Stimulated activated CD8-positive, alpha-beta memory T cell treated with anti-CD3 and anti-CD28 coated beads, Interleukin-4, amount 100 ng/mL, for 4 hours (primary cell): ENCODE measurements at places on chromosomes 13 and 19.

DNA sequence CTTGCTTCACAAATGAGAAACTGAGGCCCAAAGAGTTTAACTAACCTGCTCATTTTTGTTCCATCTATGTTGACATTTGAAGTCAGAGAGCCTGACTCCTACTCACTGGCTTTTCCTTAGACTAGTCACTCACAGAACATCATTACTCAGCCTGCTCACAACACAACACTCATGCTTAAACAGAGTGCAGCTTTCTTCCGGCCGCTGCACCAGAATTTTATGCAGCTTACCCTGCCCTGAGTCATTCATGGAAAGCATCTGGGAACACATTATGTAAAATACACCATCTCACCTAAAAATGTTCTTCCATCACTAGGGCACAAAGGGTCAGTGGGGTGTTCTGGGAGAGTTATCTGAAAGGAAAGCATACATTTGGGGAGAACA lies 303.4 kb downstream of the SPRY2 start:
- DNase-seq = no peak

- DNase-seq = no peak
These were observed 174.1 kb upstream of the MYO16 start for GRCh38 chr13:108455320-108455719.

GRCh38 chr13:99033814-99034213 lies 56.0 kb upstream of the DOCK9 start:
- no peak for DNase-seq

DNA sequence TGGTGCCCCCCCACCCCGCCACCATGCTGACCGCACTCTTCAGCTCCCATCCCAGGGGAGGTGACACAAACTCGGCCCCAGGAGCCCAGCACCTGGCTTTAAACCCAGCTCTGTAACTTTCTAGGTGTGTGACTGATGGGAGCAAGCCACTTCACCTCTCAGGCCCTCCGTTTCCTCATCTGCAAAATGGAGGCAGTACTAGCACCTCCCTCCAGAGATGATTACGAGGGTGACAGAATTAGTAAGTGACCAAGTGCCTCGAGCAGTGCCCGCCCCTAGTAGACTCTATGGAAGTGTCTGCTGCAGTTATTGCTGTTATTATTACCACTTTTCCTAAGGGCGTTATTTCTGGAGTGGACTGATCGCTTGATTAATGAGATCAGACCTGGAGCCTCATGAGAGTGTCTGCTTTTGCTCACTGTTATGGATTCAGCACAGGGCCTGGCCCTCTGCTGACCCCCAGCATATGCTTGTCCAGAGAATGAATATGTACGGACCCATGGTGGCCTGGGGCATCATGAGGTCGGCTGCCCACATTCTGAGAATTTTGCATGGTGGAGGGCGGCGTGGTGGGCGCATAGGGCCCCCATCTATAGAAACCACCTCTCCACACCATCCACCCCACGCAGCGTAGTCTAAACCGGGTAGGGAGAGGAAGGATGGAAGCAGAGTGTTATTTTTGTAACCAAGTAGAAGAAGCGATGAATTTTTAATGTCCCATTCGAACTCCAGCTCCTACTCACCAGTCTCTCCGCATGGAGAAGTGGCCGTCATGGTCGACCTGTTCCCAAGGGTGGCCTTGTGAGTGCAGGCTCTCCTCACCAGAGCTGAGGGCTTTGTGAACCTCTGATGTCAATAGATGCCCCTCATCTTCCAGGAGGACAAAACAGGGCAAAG lies 48.2 kb downstream of the CAPN12 start:
- no peak for DNase-seq

DNA sequence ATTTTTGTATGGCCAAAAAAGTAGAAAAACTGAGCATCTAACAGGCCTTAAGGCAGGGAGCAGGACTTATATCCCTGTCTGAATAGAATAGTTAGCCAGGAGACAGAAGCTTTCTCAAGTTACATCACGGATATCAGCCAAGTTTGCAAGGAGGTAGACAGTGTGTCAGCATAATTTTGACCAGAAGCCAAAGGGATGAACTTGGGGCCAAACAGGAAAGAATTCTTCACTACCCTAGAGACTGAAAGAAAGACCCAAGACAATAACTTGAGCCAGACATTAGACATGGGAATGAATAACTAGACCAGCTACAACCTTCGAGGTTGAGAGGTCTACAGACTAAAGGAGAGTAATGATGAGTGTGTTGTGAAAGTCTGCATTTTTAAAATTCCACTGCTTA lies 48.1 kb upstream of the PCDH9 start:
- DNase-seq = no peak

GRCh38 chr19:16258440-16258903 lies 60.8 kb downstream of the AP1M1 start:
- no peak for DNase-seq

GRCh38 chr19:13819238-13819637 lies 24.0 kb downstream of the ZSWIM4 start:
- DNase-seq = no peak

- no peak for DNase-seq
These were observed 224.4 kb downstream of the OXGR1 start for GRCh38 chr13:96769874-96770273.

DNA sequence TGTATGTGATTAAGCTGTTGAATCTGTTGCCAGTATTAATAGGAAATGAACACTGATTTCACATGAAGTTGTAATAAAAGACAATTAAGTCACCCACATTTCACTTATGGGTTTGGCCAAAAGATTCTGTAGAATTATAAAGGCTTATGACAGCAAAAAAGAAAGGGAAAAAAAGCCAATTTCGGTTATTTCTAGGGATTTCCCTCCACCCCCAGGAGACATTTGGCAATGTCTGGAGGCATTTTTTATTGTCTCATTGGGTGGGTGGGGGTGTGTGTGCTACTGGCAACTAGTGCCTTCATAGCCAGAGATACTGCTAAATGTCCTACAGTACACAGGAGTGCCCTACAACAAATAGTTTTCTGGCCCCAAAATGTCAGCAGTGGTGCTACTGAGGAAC lies 175.7 kb downstream of the LMO7 start:
- no peak for DNase-seq

DNA sequence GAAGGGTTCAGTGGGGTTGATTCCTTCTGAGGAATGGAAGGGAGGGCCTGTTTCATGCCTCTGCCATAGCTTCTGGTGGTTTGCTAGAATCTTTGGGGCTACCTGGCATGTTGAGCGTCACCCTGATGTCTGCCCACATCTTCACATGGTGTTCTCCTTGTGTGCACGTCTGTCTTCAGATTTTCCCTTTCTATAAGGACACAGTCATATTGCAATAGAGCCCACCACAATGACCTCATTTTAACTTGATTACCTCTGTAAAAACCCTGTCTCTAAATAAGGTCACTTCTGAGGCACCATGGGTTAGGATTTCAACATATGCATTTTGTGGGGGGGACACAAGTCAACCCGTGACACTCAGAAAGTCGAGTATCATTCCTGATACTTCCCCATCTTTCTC lies 257.9 kb downstream of the COG6 start:
- no peak for DNase-seq

DNA sequence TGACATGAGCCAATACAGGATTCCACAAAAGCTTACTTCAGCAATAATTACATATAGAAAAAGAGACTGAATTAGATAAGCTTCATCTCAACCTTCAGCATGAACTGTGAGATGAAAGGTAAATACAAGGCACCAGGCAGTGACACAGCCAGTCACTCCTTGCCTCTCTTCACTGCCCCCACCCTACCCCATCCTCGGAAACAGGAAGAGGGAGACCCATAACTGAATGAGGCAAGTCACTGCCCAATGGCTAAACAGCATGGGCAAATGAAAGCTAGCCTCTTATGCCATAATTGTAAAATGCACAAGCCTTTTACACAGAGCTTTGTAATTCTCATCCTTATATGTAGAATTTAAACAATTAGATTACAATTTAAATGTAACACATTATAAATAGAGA lies 1.7 kb downstream of the ZNF160 start:
- no peak for DNase-seq

DNA sequence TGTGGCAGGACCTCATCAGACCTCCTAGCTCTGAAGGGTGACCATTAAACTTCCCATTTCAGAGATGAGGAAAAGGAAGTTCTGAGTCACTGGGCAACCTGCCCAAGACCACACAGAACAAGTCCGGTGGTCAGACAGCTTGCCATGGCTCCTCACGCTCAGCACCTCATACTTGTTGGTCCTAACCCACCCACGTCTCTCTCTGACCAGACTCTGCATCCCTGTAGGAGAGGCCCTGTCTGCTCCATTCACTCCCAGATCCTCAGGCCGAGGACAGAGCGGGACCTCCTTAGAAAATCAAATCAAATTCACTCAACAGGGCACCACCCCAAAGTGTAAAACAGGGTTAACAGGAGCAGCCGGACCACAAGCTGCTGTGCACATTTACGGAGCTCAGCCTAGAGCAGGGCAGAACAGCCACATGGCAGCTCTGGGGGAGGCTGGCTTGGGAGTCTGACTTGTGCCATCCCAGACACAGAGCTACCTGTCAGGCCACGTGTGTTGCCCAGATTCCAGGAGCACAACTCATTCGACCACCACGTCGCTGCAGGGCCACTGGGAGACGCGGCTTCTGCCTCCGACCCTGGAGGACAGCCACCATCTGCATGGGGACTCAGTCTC lies 1.7 kb downstream of the MIER2 start:
- no peak for DNase-seq

DNA sequence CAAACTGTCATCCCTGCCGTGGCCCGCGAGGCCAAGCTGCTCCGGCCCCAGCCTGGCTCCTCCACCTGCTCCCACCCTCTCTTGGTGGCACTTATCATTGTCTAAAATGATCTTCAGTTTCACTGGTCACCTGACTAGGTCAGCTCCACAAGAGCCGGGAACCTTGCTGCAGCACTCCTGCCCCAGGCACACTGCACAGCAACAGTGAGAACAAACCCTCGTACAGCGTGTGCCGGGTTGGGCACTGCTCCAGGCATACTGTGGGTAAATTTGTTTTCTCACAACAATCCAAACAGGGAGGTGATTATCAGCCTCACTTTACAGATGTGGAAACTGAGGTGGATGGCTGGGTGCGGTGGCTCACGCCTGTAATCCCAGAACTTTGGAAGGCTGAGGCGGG lies 8.9 kb downstream of the DEDD2 start:
- no peak for DNase-seq

DNA sequence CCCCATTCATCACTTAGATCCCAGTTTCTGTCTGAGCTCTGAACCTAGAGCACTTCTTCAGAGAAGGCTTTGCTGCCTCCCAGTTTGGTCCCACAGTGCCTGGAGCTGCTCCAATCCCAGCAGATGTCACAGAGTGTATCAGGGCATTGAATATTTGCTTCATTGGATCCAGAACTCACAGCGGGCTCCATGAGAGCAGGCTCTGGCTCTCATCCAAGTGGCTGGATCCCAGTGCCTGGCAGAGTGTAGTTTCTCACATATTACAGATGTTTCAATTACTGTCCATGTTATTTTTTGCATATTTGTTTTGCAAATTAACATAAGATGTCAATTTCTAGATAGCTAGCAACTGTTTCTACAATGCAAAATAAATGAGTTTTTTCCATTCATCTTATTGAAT lies 50.6 kb downstream of the MYO16 start:
- DNase-seq = no peak

DNA sequence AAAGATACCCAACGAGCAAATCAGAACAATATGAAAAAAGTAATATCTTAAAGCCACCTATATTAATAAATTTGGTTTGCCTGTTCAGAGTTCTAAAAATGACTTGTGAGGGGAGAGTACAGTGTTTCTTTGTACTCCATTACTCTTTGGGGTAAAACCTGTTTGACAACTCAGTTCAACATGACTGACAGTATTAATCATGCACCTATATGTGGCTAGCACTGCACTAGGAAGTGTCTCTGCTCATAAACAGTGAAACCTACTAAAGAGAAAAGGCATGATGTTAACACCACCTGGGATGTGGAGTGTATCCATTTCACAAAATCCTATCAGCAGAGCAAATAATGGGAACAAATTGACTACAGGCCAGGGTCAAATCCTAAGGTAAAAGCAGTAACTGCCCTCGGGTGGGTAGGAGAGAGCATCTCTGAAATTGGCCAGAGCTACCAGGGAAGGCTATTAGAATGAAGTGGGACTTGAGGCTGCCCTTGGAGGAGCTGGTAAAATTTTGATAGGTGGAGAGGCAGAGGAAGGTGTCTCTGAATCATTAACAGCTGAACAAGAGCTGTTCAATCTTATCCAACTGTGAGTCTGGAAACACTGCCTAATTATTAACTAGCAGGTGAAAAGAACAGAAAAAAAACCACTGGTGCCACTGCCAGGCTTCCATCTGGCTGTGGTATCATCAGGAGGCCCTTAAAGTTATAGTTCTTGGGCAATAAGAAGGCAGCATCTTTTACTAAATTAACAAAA lies 365.1 kb downstream of the DNAJC15 start:
- no peak for DNase-seq

GRCh38 chr13:52003541-52003940 lies 7.7 kb downstream of the ATP7B start:
- no peak for DNase-seq

DNA sequence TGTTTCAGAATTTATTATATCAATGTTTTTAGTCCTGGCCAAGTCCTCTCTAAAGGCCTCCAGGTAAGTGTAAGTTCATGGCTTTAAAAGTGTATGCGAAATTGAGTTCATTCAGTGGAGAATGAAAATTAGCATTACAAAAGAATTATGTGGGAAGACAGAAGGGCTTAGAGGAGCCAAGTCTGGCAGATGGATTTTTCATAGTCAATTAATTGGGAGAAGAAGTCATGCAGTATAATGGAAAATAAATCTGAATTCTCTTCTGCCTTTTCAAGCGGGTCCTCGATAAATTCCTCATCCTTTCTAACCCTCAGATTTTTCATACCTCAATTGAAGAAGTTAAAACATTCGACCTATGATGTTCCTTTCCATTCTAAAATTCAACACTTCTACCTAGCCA lies 394.2 kb downstream of the ITGBL1 start:
- DNase-seq = no peak

DNA sequence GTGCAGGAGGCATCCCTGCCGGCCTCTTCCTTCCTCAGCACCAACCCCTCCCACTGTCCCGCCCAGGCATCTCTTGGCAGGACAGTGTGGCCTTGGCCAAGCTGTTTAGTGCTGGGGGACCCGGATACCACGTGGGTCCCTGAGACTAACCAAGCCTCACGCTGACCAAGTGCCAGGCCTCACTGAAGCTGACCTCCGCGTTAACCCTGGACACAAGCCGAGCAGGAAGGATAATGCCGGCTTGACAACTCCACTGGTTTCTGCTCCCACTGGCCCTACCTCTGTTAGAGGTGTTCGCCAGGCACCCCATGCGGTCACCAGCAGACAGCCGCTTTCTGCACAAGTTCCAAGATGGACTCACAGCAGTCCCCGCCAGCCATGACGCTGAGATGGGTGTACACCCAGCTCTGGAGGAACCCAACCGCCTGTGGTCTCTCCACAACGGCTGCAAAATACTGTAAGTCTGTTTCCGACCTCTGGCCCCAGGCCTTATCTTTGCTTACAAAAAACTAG lies 12.4 kb downstream of the GRTP1 start:
- DNase-seq = no peak

GRCh38 chr13:112899281-112900225 lies 69.5 kb upstream of the MCF2L start:
- no peak for DNase-seq

- no peak for DNase-seq
These were observed 932.3 kb downstream of the EFNB2 start for GRCh38 chr13:105602956-105603670.
